ENCODE measurements at places on chromosomes 4 and X.

- no peak for DNase-seq
Measured at GRCh38 chrX:67619253-67619652, 75.4 kb downstream of the AR start.

- no peak for DNase-seq
Measured at GRCh38 chr4:171644430-171645057, 168.7 kb upstream of the GALNTL6 start.

DNA sequence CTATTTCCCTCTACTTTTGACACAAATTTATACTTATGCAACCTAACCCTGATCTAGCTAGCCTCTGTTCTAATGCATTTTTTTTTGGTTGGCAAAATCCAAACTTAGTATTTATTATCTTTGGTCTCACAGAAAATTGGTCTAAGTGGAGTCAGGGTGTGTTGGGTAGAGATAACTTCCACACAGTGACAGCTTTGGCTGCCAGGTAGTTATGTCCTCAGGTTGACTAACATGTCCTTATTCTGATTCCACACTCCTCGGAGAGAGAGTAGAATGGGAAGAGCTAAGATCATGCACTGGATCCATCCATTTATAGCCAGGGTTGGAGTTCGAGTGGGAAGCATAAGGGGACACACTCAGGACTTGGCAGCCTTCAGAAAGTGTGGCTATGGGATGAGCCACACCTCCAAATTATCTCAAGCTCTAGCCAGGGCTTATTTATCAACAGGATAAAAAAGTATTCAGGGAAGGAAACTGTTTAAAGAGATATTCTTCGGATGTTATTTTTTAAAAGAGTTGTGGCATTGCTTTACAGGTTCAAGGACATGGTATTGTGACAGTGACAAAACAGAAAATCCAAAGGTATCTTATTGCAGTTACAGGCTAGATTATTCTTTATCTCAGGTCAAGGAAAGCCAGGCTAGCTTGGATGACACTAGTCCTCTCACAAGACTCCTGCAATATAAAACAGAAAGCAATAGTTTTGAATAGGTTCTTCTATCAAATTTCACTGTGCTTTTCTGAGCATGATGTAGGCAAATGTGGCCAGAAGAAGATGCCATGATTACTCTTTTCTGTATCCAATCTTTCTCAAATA, 51.5 kb downstream of the NPY1R start:
- no peak for DNase-seq

DNA sequence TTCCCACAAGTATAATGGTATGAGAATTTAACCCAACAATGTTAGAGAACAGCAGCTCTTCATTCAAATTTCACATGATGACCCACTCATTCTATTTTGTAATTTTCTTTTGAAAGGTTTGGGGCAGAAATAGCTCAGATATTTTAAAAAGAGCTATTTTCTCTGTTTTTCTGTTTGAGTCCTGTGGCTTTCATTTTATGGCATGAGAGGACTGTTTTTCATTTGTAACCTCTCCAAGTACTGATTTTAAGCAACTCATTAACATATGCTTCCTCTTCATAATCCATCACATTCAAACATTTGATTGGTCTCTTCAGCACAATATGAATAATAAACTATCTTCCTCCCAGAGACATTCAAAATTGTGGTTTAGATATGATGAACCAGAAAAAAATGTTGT, 129.0 kb upstream of the TEX13A start:
- DNase-seq: no peak

GRCh38 chr4:54109241-54110018, 9.5 kb downstream of the GSX2 start:
- DNase-seq: no peak
